ENCODE measurements at places on chromosomes 2 and 18. TPM values are rescaled to one million over a fixed set of nuclear protein-coding genes. Genes with fewer than 3 reads are reported as not detected.

GRCh38 chr18:77161383-77161782, 28.8 kb upstream of the MBP start:
- no peak for DNase-seq

GRCh38 chr2:42492691-42493467, 903 bp downstream of the KCNG3 start:
- DNase-seq, result peak; percentile 47

DNA sequence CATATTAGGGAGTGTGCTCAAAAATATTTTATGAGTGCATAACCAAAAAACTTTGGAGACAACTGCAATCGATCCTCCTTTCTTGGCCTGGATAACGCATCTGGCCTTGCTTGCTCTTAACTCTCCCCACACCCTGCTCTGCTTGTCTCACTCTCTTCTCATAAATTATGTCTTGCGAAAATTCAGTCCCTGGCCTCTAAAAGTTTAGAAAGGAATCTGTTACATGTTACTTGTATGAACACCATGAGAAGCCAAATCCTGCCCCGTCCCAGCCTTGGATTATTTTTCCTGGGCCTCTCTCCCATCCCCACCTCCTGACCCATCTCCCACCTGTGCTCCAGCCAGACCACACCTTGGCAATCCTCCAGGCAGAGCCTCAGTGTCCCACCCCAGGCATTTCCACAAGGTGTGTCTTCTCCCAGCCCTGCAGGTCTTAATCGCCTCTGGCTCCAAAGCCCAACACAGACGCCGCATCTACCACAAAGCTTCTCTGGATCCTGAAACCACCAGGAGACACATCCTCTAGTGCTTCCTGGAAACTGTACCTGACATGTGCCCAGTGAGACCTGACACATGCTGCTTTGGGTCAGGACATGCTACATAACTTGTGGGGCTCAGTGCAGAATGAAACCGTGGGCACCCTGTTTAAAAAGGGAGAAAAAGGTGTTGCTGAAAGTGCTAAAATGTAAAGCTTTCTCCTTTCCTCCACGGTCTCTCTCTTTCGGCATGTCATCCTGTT, 99.6 kb upstream of the ST3GAL5 start:
- no peak for DNase-seq

- DNase-seq, result no peak
Observed at GRCh38 chr2:133407341-133407740, 160.9 kb downstream of the NCKAP5 start.

DNA sequence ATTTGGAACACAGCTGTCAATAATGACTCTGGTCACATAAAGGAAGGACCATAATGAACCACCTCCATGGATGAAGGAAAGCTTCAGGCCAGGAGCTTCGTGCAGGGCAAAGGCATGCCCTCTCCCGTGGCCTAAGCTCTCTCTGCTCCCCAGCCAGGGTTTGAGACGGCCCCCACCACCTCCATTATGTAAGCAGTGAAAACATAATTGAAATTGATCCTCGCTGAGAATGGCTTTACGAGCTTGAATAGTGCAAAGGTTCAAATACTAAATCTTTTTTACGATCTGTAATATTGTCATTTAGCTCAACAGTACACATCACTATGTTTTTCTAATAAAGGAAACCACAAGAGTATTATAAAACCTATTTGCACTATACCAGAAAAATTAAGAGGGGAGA, 5.2 kb upstream of the EDAR start:
- no peak for DNase-seq

GRCh38 chr2:128249555-128249954, 69.1 kb downstream of the HS6ST1 start:
- DNase-seq, result no peak

DNA sequence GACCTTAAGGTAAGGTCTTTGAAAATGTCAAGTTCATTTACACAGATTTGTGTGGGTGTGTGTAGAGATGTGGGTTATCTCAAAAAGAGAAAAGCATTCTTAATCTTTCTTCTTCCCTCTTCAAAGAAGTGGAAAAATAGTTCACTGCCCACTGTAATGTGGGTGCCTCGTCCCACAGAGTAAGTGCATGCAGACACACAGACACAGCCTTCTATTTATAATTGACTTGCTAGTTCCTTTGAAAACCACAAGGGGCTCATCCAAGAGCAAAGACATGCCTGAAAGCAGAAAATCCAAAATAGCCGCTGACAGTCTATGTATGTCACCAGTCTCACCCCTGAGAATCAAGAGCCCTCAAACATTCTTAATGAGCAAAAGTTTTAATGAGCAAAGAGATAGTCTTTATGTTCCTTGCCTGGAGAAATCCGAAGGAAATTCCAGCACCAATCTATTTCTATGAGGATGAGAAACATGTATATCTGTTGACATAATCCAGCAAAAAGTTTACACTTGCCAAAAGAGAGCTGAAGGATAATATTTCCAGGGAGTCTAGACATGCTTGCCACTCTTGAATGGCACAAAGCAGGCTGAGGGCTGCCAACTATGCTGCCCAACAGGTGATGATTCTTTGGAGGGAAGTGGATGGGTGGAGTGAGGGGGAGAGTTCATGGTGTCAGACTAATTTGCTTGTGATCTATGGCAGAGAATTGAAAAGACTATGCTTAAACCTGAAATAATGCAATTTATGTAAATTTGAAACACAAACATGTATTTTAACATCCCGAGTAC, 93.9 kb downstream of the ACVR1 start:
- DNase-seq, result no peak

REG1B gene
- not detected for total RNA-seq

GLI2 gene
- 0.28 TPM for total RNA-seq
